GM13976 (cell line): ENCODE measurements at places on chromosomes 6 and 20.

DNA sequence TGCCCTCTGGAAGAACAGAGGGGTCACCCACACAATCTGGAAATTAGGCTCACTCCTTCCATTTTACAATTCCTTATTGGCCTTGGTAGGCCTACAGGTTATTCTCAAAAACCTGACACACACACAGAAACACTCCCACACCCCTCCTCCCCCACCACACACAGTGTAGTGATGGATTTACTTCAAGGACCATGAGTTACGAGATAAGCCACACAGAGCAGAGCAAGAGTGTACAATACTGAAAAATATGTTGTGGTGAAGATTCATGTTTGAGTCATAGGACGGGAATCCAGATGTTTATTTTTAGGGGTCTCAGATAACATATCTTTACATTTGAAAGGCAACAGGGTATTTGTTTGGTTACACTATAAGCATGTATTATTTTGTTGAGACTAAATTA lies 291.9 kb downstream of the PLCB1 start:
- DNase-seq: no peak

DNA sequence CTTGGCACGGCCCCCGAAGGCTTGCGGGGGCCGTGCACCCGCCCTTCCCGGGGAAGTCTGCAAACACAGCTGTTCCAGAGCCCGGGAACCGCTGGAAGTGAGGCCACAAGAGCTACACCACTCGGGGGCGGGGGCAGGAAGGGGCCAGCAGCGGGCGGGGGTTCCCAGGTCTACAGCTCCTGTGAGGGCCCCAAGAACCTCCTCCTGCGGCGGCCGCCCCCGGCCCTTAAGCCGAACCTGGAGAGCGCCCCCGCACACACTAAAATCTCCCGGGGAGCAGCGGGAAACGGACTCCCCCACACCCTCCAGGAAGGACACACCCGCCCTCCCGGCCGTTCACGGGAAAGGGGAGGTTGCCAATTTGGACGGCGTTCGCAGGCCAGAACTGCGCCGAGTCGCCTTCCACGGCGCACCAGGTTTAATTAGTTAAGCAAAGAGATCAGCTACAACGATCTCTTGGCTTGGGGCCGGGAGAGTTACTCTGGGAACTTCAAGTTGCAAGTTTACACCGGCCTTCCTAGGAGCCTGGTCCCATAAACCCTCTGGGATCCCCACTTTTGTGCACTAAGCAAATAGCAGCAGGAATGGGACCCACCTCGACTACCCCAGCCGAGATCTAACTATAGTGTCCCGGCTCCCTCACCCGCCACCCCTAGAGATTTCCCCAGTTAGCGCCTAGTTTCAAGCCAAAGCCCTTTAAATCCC lies 1.7 kb downstream of the JAG1 start:
- DNase-seq: peak; percentile 51

DNA sequence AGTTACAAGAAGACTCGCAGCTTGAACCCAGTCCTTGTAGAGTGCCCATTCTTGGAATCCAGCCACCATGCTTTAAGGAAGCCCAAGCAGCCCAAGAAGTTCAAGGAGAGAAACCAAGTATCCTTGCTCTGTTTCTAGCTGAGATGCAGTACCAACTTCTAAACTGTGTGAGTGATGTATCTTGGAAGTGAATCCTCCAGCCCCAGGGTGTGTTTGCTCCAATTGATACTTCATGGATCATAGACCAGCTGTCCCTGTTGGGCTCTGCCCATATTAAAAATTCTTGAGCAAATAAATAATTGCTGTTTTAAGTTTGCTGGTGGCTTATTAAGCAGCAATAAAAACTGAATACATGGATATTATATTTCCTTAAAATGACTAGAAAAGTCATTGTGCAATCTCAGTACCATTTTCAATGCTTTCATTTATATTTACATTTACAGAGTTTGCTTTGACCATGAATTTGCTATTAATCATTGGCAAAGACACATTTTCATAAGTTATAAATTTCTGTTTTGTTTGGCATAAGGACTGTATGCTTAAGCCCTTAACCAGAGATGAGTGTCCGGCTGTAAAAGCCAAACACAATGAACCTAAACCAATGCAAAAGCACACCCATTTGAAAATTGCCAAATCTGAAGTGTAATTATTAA lies 9.2 kb downstream of the SPTLC3 start:
- no peak for DNase-seq

DNA sequence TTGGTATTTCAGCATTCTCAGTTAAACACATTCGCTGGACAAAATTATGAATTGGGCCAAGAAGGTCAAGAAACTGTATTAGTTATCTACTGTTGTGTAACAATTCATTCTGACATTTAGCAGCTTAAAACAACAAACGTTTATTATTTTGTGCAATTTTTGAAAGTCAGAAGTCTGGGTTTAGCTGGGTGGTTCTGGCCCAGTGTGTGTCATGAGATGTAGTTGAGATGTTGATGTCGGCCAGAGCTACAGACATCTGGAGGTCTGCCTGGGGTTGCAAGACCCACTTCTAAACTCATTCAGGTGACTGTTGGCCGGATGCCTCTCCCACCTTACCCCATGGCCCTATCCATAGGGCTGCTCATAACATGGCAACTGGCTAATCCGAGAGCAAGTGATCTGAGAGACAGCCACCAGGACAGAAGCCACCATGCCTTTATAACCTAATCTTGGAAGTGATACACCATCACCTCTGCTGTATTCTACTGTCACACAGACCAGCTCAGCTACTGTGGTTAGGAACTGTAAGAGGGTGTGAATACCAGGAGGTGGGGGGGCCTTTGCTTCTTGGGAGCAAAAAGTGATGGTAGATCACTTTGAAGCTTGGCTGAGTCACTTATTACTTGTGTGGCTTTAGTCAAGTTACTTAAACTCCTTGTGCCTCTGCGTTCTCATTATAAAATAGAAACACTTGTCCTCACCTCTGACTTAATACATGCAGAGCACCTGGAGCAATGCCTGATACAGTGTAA lies 217.0 kb upstream of the MYLIP start:
- DNase-seq: no peak

DNA sequence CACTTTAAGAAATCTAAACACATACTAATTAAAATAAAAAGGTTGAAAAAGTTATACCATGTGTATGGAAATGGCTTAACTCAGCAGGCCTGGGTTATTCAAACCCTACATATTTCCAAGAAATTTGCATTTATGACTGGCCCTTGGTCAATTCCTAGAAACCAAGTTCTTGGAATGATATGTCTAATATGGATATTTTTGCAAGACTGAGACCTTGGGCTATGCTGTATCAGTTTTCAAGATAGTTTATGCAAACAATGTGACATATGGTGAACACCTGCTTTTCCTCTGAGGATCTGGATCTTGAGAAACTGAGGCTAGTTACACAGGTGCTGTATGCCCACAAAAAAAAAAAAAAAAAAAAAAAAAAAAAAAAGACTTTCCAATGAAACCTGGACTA lies 536.9 kb upstream of the HS3ST5 start:
- no peak for DNase-seq

- DNase-seq: no peak
Observed at GRCh38 chr6:82113231-82113630, 134.3 kb downstream of the IBTK start.

GRCh38 chr20:57708694-57709673 lies 831 bp downstream of the PMEPA1 start:
- no peak for DNase-seq

DNA sequence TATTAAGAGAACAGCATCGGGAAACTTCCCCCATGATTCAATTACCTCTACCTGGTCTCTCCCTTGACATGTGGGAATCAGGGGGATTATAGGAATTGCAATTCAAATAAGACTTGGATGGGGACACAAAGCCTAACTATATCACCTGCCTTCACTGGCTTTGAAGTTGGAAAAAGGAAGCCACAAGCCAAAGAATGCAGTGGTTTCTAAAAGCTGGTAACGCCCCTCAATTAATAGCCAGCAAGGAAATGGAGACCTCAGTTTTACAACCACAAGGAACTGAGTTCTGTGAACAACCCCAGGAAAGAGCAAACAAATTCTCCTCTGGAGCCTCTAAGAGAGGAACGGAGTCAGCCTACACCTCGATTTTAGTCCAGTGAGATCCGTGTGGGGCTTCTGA lies 244.1 kb downstream of the TFAP2A start:
- DNase-seq: no peak

- DNase-seq: no peak
Observed at GRCh38 chr6:39843305-39844020, 51.3 kb downstream of the DAAM2 start.

DNA sequence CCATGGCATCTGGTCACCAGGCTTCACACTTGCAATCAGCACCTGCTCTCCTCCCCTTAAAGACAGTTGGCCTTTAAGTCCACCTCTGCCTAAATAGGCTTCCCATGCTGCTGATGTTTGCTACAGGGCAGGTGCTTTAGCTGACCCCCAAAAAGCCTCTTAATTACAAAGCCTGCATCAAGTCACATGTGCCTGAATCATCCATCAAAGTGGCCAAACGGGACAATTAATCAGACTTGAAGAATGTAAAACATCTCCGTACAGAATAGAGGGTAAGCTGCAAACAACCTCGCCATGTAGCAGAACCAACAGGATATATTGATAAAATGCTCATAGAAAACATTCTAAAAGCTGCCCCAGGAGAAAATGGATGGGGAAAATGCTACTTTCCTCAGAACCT lies 7.4 kb downstream of the LY86 start:
- DNase-seq: no peak

- no peak for DNase-seq
Observed at GRCh38 chr20:3811467-3812258, 8.7 kb upstream of the AP5S1 start.

DNA sequence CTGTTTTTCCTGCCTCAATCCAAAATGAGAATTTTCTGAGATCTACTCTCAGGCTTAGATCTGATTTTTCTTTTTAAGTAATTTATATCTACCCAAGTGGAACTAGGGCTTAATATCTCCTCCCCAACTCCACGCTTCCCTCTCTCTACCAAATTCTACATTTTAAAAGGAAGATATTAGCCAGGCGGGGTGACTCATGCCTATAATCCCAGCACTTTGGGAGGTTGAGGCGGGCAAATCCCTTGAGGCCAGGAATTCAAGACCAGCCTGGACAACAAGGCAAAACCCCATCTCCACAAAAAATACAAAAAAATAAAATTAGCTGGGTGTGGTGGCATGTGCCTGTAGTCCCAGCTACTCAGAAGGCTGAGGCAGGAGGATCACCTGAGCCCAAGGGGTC lies 61.0 kb downstream of the MTFR2 start:
- DNase-seq: no peak

DNA sequence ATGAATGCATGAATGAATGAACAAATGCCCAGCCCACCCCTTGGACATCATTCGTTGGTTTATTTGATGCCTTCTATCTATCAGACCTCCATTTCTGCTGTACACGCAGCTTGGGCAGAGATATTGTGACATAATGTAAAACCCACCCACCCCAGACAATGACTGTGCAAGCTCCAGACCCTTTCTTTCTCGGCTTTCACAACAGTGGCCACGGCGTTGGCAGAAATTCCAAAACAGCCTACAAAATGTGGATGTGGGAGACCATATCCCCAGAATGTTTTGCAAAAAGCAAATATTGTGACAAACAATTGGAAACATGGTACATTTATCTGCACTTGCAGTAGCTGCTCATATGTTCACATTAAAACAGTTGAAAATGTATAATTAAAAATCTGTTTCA lies 162.0 kb upstream of the MAFB start:
- DNase-seq: no peak

GRCh38 chr6:87210979-87211378 lies 55.6 kb downstream of the ZNF292 start:
- peak; percentile 44 for DNase-seq

- DNase-seq: no peak
Observed at GRCh38 chr6:25794784-25795183, 37.1 kb downstream of the SLC17A1 start.

DNA sequence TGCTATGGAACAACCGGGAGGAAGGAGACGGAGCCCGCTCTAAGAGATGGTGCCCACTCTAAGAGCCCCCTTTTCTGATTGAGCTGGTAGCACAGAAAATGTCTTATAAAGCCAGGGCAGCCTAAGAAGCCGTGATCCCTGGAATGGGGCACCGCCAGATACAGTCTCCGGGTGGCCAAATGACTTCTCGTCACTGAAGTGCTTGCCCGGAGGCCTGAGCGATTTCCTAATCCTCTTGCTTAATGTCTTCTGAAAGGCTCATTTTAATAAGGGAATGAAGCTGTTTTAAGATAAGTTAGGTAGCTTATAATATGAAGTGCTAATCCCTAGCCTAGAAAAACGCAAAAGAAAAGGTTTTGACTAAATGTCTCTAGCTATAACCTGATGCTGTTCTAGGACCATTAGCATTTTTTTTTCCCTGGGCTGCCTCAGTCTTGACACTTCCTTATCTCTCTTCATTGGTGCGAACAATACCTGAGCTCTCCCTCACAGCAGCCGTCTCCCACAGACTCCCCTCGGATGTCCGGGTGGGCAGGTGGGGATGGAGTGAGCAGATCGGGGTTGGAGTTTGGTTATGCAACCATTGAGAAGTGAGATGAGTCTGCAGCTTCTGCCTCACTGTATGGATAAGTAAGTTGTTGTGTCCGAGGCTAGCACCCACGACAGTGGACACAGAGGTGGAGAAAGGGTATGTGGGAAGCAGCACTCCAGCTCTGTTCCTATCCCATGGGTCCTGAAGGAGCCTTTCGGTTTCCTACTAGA lies 559.4 kb upstream of the AGPAT4 start:
- DNase-seq: no peak

DNA sequence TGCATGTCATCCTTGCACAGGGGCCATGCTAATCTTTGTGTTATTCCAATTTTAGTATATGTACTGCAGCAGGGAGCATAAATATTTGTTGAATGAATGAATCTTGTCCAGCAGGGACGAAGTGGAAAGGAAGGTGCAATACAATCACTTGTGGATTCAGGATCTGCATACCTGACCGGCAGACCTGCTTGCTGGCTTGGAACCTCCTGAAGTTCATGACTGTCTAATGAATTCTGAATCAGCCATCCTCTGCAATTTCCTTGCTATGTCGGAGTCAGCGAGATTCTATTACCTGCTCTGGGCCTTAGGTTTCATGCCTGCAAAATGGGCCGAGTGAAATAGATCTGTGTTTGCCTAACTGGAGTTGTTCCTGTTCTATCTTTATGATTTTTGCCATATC lies 17.4 kb upstream of the NCOA3 start:
- no peak for DNase-seq

- DNase-seq: peak; percentile 89
Observed at GRCh38 chr6:26157251-26158075, 70.2 kb downstream of the HFE start.

GRCh38 chr6:50049829-50050228 lies at the start of gene DEFB112:
Gene DEFB112, minus strand, starts transcription at chr6:50049929. Its CDS starts 60 bp downstream, at chr6:50049869.
- DNase-seq: no peak

GRCh38 chr6:156912431-156912830 lies 135.3 kb downstream of the ARID1B start:
- DNase-seq: peak; percentile 42

GRCh38 chr20:64153861-64154589 lies 10.2 kb upstream of the MYT1 start:
- DNase-seq: no peak

- DNase-seq: no peak
Observed at GRCh38 chr6:75128878-75129570, 76.8 kb downstream of the COL12A1 start.
